ENCODE measurements at places on chromosomes 16 and 17.

- DNase-seq, result no peak
These were observed 282.9 kb downstream of the BCAS3 start for GRCh38 chr17:60960398-60961065.

DNA sequence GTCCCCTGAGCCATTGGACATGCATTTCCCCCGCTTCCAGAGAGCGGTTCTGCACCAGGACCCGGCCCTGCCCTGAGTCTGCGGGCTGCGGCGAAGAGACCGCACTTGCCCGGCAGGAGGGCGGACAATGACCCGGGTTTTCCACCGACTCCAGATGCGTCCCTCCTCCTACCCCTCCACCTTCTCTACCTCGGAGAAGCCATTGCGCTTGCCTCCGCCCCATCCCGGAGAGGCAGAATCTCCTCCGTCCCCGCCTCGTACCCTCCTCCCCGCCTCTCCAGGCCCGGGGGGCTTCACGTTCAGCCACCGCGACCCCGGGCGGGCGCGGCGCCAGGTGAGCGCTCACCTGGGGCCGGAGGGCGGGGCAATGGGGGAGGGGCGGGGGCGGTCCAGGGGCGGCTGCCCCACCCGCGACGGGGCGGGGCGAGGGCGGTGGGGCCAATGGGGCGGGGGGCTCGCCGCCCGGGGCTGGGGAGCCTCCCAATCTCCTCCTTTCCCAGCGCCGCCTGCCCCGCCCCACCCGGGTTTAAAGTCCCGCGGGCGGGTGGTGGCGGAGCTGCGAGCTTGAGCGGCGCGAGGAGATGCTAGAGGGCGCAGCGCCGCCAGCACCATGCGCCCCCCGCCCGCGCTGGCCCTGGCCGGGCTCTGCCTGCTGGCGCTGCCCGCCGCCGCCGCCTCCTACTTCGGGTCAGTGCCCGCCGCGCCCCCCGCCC lies at the start of gene WNT9B:
Gene WNT9B (plus strand): TSS at position 555 of the 713 bp plus-strand sequence. CDS start 56 bp downstream, at position 611.
- no peak for DNase-seq

GRCh38 chr17:29114141-29114540 lies 66.1 kb downstream of the MYO18A start:
- DNase-seq, result no peak

DNA sequence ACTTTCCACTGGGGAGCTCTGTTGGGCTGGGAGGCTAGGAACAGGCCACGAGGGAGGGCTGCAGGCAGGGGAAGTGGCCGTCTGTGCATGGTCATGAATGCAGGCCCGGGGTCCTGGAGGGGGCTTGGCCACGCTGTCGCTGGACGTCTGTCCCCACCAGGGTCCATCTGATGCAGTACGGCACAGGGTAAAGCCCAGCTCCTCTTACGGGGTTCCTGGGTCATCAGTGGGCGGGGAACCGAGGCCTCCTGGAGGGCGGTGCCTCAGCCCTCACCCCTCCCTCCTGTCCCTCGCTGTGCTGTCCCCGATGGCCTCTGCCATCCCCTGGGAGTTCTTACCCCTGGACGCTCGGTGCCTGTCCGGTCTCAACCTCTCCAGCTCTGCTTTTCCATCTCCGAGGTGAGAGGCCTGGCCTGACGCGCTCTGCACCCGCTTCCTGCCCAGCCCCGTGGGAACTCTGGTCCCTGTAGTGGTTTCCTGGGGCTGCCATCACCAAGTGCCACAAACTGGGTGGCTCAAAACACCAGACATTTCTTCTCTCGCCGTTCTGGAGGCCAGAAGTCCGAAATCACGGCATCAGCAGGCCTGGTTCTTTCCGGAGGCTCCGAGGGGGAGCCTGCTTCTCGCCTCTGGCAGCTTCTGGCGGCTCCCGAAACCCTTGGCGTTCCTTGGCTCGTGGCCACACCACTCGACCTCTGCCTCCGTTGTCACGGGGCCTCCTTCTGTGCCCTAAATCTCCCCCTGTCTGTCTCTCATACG lies 182.8 kb downstream of the SEC14L1 start:
- DNase-seq, result peak; percentile 59

DNA sequence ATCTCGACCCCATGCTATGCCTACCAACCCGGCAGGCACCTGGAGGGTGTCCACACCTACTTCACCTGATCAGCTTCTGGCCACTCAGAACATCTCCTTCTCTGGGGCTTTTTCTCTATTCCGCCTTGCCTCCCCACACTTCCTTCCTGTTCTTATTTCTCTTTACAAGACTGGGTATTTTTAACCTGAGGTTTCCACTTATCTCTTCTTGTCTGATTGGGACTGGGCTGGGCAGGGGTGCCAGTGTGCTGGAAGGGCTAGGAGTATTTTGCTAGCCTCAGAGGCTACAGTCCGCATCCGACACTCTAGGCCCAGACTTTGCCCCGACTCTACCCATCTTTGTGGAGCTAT lies 26.2 kb upstream of the ZNF652 start:
- no peak for DNase-seq

- DNase-seq, result no peak
These were observed 116.5 kb upstream of the AXIN2 start for GRCh38 chr17:65677932-65678331.

DNA sequence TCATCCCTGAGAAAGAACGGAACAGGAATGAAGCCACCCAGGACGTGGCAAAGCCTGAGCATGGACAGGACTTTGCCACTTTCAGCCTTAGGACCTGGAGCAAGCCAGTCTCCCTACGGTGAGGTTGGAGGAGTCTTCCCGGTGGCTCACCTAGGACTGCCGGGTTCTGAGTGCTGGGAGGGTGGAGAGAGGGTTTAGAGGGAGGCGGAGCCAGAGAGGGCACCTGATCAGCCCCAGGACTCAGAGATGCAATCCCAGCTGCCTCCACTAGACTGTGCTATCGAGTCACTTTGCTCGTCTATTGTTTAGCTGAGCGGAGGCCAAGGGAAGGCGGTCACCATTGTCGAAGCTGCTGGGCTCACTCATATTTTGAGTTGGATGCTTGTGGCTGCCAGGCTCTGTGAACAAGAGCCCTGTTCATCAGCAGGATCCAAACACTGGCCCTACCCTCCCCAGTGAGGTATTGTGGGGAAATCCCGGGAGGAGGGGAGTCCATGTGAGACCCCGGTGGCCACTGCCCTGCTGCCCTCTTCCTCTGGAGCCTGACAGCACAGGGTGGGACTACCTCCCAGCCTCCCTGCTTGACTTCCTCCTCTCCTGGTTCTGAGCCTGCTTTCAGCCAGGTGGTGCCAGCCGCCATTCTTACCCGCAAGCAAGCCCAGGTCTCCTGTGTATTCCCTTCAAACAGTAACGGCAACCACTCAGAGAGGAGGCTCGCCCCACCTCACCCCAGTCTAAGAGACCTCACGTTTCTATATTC lies 7.0 kb downstream of the KRT14 start:
- DNase-seq, result peak; percentile 87

DNA sequence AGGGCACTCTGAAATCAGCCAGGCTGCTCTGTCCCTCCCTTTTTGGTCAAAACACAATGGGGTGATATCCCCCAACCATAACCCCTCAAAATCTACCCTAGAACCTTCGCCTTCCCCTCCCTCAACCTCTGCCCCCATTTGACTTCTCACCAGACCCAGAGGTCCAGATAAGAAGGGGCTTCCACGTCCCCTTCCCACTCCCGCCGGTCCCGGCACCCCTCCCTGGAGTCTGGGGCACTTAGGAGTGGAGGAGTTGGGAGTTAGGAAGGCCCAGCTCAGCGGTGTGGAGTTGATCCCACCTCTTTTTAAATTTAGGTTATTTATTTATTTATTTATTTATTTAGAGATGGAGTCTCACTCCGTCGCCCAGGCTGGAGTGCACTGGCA lies 619 bp upstream of the TMEM92 start:
- no peak for DNase-seq

GRCh38 chr17:61160789-61161445 lies 238.7 kb upstream of the TBX2 start:
- no peak for DNase-seq

DNA sequence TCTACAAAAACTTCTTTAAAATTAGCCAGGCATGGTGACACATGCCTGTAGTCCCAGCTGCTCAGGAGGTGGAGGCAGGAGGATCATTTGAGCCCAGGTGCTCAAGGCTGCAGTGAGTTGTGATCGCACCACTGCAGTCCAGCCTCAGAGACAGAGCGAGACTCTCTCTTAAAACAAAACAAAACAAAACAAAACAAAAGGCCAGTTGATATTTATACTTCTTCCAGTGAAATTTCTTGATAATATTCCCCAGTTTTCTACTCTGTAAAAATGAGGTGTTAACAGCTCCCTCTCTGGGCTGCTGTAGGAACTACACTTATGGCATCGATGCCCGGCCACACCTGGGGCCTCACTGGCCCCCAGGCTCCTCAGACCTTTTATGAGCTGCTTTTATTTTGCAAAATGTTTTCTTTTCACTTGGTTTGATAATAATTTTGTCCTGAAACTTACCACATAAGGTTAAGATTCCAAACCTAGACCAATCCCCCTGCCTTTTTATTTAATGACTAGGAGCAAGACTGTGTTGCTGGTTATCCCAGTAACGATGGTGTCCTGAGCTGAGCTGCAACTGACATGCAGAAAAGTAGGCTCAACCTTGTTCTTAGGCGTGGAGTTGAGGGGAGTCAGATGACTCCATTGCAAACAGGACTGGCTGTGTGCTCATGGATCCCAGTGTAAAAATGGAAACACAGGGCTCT lies 17.6 kb downstream of the MAPK8IP3 start:
- no peak for DNase-seq

DNA sequence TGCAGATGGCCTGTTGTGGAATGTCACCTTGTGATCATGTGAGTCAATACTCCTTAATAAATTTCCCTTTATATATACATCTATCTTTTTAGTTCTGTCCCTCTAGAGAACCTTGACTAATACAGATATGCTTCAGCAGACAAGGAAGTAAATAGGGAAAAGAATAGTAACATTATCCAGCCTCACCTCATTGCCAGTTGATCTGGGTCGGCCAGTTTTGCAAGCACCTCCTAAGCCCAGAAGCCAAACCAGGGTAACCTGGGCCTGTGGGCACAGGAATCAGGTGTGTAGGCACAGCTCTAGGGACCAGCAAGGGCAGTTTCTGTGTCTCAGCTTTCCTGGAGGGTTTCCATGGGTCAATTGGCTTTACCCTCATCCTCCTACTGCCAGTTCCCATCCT lies 11.9 kb upstream of the CCL17 start:
- DNase-seq, result no peak

GRCh38 chr17:70961341-70961740 lies 792.0 kb downstream of the KCNJ2 start:
- DNase-seq, result peak; percentile 42

- DNase-seq, result no peak
These were observed 68.9 kb downstream of the NEUROD2 start for GRCh38 chr17:39538866-39539265.

GRCh38 chr17:39738568-39738901 lies 797 bp downstream of the GRB7 start:
- no peak for DNase-seq

- DNase-seq, result no peak
These were observed 2.4 kb upstream of the ITGAX start for GRCh38 chr16:31352376-31353115.

- DNase-seq, result no peak
These were observed 89.2 kb downstream of the ABR start for GRCh38 chr17:1090465-1091189.

- DNase-seq, result peak; percentile 91
These were observed 2.2 kb upstream of the MPG start for GRCh38 chr16:75580-76501.

GRCh38 chr16:3183445-3184139 lies 4.4 kb upstream of the OR1F1 start:
- no peak for DNase-seq

DNA sequence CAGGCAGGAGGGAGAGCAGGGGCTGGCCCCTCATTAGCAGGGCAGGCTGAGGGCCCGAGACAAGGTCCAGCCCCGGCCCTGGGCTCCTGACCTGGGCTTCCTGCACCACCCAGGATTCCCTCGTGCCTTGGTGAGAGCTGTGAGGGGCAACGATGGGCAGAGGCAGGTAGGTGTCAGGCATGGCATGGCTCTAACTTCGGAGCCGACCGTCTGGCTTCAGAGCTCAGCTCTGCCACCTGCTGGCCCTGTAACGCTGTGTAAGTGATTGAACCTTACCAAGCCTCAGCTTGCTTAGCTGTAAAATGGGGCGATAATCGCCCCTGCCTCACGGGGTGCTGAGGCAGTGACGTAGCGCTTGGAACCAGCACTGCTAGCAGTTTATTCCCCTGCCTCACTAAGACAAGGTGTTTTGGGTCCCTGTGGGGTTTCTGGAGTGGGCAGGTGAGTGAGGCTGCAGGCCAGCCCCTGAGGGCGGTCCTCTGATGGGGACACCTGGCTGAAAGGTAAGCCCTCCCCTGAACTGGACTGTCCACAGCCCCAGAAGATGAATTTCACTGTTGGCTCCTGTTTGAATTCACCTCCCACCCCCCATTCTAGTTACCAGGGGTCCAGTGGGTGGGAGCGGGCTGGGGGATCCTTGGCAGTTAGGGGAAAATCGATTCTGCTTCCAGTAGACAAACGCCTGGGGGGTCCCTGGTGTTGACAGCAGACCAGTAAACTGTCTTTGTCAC lies 184.8 kb upstream of the GSE1 start:
- peak; percentile 49 for DNase-seq

- peak; percentile 61 for DNase-seq
These were observed 27.2 kb upstream of the SKAP1 start for GRCh38 chr17:48457080-48457836.

DNA sequence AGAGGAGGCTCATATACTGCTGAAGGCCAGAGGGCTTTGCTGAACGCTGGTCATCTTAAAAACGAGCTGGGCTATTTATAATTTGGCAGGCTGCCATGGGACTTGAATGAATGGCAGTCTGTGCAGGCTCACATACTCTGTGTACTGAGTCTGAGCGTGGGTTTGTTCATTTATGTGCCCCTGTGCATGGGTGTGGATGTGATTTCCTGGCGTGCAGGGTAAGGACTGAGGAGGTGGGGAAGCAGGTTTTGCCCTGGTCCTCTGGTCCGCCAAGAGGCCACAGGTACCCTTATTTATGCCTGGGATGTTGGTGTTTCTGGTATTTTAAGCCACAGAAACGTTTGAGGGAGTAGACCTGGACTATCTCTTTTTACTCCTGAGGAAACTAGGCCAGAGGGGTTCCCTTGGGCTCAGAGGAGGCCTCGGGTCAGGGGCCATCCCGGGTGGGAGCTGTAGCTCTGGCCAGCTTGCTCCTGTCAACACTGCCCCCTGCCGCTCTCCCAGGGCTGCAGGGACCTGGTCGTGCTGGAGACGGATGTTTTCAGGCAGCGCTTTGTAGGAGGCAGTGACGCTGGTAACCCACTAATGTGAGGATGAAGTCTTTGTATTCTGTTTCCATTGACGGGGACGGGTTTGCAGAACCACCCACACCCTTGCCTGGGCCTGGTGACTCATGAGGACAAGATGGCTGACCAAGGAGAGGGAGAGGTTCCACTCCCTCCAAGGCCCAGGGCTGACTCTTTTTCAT lies 184.4 kb downstream of the MSI2 start:
- peak; percentile 98 for DNase-seq

GRCh38 chr17:7084088-7084487 lies 4.0 kb upstream of the CLEC10A start:
- no peak for DNase-seq

DNA sequence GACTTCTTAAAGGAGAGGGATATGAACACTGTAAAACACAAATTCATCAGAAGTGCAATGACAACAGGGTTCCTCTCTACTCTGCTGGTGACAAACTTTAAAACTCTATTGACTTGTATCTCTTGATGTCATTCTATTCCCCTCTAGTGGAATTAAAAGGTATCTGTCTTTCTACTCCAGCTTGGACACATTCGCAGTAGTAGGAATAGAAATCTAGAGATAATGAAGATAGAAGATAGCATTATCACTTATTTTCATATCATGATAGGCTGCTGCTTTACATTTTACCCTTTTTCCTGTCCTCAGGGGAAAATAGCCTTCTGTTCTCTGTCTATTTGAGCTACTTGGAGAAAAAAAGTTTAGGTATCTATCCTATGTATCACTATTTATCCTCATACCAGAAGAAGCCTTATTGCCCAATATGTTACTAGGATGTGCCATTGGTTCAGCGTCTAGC lies 209.6 kb upstream of the CACNG5 start:
- peak; percentile 54 for DNase-seq

Data from H4 (cell line).